ENCODE measurements at places on chromosomes 7 and 10. TPM values are rescaled to one million over a fixed set of nuclear protein-coding genes. Genes with fewer than 3 reads are reported as not detected.

GRCh38 chr7:27709137-27710075, 30.6 kb upstream of the TAX1BP1 start:
- no peak for DNase-seq

- DNase-seq = no peak
Observed at GRCh38 chr7:12025246-12025645, 185.8 kb upstream of the TMEM106B start.

GRCh38 chr7:95608359-95609173, 12.2 kb upstream of the PDK4 start:
- DNase-seq = peak; percentile 74

DNA sequence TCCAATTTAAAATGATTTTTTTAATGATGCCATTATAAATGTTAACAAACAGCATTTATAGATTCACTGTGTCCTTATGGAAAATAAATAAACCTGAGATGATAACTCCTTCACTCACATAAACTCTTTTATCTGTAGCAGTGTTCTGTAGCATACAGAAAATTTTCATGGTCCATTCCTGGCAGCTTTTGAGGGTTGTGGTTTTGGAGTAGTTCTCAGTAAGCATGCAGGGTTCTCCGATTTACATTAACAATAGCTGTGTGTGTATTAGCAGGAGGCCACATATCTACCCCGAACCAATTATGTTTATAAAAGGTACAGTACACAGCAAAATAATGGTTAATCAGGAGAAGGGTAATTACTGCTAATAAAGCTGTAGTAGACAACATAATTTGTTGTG, 162.7 kb downstream of the CDCA7L start:
- no peak for DNase-seq

GRCh38 chr10:74936577-74937265, 110.3 kb downstream of the KAT6B start:
- no peak for DNase-seq

DNA sequence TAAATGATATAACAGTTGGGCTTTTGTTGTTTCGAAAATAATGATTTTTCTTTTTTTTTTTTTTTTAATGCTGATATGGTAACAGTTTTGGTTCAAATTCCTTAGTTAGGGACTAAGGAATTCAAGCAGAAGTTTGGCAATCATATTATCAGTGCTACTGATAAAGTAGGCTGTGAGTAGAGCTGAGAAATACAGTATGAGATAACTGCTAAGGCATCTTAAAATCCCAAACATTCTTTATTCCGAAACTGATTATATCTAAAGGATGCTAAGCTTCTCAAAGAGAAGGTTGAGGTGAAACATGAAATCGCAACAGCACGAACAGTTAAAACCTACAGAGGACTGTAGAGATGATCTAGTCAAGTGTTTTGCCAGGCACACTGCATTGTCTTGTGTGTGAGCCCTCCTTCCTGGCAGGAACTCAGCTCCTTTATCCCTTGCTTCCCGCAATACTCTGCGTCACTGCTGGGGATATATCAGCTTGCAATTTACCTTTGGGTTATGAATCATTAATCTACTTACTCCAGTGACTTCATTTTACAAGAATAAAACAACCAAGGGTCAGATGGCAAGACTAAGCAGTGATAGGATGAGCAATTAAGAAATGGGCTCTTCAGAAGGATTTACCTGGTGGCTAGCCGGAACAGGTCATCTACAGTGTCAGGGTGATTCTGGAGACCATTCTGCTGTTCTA, 36.7 kb downstream of the IRF5 start:
- DNase-seq = no peak

DNA sequence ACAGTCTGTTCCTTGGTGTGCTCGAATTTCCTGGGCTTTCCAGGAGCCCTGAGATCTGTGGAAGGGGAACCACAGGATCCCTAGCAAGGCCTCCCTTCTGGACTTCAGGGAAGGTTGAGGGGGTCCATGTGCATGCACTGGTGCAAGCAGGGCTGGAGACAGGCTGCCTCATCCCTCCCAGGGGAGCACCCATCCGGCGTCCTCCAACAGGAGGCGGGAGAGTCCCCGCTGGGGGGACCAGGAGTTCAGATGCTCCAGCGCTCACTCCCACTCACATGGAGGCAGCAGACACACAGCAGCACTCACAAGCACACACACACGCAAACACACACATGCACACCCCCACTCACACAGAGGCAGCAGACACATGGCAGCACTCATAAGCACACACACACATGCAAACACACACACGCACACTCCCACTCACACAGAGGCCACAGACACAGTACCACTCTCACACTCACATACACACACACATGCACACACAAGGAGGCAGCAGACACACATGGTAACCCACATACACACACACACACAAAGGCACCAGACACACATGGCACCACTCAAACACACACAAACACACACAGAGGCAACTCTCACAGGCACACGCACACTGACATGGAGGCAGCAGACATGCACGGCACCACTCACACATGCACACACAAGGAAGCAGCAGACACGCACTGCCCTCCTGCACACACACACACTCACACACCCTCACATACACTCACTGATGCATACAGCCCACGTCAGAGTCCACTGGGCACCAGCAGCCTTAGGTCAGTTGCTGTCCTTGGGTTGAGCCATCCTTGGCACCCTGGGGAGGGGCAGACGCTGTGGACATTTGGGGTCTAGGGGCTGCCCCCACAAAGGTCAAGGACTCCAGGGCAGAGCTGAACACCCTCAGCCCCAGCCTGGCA, 247.0 kb upstream of the PPP2R2D start:
- DNase-seq = no peak

GRCh38 chr7:76304888-76305375, 2.5 kb downstream of the HSPB1 start:
- no peak for DNase-seq

DNA sequence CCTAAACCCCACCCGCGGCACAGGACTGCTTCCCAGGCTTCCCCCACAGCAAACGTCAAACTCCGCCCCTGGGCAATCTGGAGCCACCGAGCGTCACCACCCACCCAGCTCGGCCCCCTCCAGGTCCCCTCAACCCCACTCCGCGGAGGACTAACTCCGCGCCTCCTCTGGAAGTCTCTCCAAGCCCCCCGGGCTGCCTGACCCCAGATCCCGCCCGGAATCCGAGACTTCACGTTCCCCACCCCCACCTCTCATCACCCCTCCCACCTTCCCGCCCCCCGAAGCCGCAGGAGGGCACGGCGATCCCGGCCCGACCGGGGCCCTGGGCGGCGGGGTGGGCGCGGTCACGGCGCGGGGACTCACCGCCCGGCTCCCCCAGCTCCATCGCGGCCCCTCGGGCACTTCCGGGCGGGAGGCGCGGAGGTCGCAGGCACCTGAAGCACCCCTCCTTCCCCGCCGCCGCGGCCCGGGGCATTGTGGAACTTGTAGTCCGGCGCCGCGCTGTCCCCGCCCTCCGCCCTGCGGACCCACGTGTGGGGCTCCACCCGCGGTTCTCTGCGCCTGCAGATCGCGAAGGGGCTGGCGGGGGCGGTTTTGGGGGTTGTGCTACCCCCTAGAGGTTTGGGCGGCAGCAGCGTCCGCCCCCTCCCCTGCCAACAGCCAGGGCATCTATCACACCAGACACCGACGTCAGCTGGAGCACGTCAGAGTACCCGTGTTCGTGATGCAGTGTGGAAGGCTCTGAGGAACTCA, at the start of gene TMUB1:
Gene TMUB1, minus strand, starts transcription at position 423 of the 753 bp plus-strand sequence. CDS start 930 bp downstream, outside the sequence.
- peak; percentile 83 for DNase-seq

DNA sequence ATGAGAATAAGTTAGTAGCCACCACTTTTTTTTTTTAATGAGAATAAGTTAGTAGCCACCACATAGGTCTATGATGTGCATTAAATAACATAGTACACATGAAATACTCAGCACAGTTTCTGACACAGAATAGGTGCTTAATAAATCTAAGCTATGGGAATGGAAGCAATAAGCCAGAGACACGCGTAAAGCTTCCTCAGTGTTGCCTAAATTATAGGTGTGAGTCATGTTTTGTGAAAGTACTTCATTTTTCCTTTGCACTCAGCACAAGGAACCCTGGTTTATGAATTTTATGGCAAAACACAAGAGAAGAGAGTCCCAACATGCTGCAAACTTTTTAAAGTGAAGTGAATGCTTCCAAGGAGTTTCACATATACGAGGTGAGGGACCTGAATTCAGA, 267.4 kb downstream of the RNLS start:
- no peak for DNase-seq

- DNase-seq = no peak
Observed at GRCh38 chr10:71982269-71983178, 18.3 kb downstream of the CHST3 start.

DNA sequence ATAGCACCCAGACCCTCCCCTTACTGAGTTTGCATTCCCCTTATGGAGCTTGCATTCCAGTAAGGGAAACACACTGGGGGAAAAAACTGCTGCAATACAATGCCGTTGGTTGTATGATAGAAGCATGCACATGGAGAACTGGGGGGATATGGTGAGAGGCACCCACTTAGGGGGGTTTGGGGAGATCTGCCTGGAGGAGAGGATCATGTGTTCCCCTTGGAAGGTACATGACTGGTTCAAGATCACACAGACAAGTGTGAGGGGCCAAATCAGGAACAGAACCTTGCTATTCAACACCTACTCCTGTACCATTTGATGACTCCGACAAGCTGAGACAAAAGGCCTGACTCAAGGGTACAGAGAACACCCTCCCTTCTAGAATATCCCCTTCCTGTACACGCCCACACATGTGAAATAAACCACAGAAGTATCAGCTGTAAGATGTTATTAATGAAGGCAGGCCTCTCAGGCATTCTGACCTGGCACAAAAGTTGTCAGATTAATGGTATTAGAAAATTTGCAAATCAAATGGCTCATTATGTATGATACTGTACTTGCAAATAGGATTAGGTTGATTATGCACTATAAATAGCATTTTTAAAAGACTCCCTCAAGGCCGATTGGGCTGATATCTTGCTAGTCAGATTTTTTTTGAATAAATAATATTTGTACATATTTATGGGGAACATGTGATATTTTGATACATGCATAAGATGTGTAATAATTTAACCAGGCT, 122.2 kb downstream of the NPY start:
- DNase-seq = peak; percentile 56

- no peak for DNase-seq
Observed at GRCh38 chr10:64286533-64286932, 765.3 kb downstream of the REEP3 start.

DNA sequence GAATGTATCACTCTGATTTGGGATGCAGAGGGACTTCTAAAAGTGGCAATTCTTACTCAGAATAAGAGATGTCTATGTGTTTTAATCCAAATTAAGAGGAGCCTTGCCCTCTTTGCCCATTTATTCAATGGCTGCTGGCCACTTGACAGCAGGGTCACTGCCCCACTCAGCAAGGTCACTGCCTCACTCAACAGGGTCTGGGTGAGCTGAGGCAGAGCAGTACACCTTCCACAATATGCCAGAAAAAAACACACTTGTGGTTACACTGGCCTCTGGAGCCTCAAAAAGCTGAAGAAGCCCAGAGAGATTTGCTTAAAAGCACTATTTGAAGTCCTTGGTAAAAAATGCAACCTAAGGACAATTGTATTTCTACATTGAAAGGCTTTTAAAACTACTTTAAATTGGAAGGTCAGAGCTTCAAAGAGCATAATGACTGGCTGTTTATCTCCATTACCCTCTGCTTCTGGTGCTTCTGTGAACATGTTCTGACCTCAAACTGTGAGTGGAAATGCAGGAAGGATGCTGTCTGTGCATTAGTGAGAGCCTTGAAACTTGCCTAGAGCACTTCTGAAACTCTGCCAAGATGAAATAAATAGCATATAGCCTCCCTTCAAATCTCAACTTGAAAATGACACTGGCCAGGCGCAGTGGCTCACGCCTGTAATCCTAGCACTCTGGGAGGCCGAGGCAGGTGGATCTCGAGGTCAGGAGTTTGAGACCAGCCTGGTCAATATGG, 35.1 kb upstream of the WIPF3 start:
- DNase-seq = no peak

LIPJ gene
- polyA plus RNA-seq = not detected

DMBT1 gene
- 0.05 TPM for polyA plus RNA-seq

KCP gene
- 1.1 TPM for polyA plus RNA-seq

CEP55 gene
- polyA plus RNA-seq = 13.2 TPM

STAG3 gene
- 4.7 TPM for polyA plus RNA-seq

IL6 gene
- 1.6 TPM for polyA plus RNA-seq

ALOX5 gene
- polyA plus RNA-seq = 2.8 TPM

SERPINE1 gene
- polyA plus RNA-seq = 1.2 TPM

FKBP9 gene
- polyA plus RNA-seq = 5.1 TPM

VSTM4 gene
- 0.56 TPM for polyA plus RNA-seq

GATA3 gene
- polyA plus RNA-seq = 0.33 TPM

Measured in GM23338 (cell line).